ENCODE measurements at places on chromosomes 2 and 18. TPM values are rescaled to one million over a fixed set of nuclear protein-coding genes. Genes with fewer than 3 reads are reported as not detected.

Gene CGREF1
- not detected for total RNA-seq

Gene UCN
- 2.2 TPM for total RNA-seq

Gene GAREM1
- 0.05 TPM for total RNA-seq

Gene CTDP1
- 59.7 TPM for total RNA-seq

Gene PRR30
- total RNA-seq = not detected

Gene SCN3A
- not detected for total RNA-seq

Gene RAMP1
- not detected for total RNA-seq

Gene MC4R
- not detected for total RNA-seq

Gene PDE11A
- total RNA-seq = not detected

Gene TDRD15
- total RNA-seq = not detected

Gene GAD1
- not detected for total RNA-seq

Gene TP53I3
- total RNA-seq = 1.5 TPM

Gene CHRNG
- not detected for total RNA-seq

Gene CDH2
- not detected for total RNA-seq

Gene EDAR
- total RNA-seq = 3.2 TPM

Gene DHRS9
- total RNA-seq = not detected

Gene RETSAT
- total RNA-seq = 32.4 TPM

Gene LYPD1
- not detected for total RNA-seq

Gene DNAH6
- total RNA-seq = 0.52 TPM

Gene TMEM214
- 43.3 TPM for total RNA-seq

Gene GPR148
- total RNA-seq = not detected

All from CD4-positive, CD25-positive, alpha-beta regulatory T cell (primary cell).